ENCODE measurements at places on chromosomes 6 and 20.

DNA sequence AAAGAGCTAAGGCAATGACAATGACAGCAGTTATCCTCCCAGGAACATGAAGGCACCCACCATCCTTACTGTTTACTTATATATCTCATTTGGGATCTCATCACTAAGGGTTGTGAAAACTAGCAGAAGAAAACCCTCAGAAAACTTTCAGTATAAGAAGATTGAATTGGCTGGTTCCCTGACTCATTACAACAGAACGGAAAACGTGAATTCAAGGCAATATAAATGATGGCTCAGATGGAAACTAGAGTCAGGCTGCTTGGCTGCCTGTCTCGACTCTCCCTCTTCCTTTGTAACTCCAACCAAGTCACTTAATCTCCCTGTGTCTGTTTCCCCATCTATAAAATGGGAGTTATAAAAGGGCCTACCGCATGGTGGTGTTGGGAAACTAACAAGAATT, 387.1 kb upstream of the JARID2 start:
- no peak for DNase-seq

DNA sequence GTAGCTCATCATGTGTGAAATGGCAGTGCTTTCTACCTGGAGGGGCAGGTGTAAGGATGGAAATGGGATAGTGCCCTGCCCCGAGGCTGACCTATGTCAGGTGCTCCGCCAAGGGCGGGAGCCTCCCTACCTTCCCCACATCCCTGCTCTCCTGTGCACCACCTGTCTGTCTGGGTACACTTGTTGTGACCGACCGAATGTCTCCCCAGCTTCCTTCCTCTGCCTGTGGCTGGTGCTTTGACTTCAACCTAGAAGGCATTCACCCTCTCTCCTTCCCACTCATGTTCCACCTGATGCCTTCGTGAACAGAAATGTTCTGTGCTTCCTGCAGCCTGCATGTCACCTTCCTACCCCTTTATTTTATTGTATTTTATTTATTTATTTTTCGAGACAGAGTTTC, 114.8 kb downstream of the SCML4 start:
- DNase-seq: no peak

- DNase-seq: no peak
Observed at GRCh38 chr20:32251470-32251869, 26.0 kb upstream of the KIF3B start.

- DNase-seq: no peak
Observed at GRCh38 chr6:7939864-7940228, 29.3 kb upstream of the TXNDC5 start.

GRCh38 chr6:134029495-134030455, 22.6 kb downstream of the SLC2A12 start:
- DNase-seq: no peak

GRCh38 chr20:4666001-4666479, 55.7 kb upstream of the PRND start:
- no peak for DNase-seq

DNA sequence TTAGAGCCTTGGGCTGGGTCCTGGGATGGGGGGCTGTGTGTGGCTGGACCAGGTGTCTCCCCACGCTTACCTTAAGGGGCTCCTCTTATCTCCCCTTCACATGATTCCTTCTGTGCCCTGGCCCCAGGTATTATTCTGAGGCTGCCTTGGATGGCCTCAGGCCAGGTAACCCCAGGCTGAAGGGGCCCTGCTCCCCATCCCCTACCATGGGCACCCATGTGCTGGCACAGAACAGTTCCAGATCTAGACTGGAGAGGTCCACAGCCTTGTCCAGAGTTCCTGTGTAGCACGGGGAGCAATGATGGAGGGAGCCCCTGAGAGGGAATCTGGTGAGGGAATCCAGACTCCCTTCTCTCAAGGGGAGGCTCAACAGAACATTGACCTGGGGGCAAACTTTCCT, 32.1 kb downstream of the MOCS1 start:
- no peak for DNase-seq

DNA sequence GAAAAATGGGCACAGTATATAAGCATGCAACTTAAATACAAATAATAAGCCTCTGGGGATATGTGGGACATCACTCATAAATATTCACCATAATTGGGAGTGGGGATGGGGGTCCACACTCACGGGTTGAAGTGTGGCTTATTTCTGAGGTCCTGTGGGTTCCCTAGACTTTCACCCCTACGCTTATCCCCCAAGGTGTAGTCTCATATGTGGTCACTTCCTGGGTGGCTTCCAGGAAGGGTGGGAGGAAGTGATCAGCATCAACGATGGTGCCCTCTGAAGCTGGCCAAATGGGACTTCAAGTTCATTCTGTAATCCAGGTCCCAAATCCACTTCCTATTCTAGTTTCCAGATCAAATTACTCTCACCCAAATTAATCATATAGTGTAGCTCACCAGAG, 59.5 kb downstream of the GNAS start:
- no peak for DNase-seq

- DNase-seq: no peak
Observed at GRCh38 chr20:23260181-23260840, 90.3 kb upstream of the NXT1 start.

DNA sequence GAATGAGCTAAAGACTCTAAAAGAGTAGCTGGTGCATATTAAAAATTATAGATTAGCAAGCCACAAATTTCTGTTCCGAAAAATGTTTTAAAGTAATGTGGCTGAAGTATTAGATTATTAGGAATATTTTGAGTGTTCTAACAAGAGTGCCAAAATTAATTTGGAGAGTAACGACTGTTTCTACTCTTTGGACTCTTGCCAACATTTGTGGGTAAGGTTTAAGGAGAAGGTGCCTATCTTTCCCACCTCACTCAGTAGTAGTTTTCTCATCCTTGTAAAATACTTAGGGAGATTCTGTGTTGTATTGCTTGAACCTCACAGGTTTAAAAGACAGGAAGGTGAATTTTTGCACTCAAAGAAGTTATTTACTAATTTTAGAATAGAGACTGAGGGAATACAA, 5.0 kb downstream of the HSF2 start:
- no peak for DNase-seq

DNA sequence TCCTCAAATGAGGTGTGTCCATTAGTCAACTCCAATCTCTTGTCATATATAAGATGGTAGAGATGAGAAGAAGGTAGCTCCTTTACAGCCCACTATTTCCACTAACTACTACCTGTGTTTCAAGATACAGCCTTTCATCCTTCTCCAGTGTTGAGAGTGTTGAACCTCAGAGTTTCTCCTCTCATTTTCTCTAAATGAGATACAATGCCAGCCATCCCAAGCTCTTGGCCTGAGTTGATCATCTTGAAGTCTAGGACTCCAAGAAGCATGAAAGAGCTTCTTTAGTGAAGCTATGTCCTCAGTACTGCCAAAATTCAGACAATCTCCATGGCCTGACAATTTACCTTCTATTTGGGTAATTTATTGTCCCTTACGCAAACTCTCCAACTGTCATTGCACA, 548 bp upstream of the HLA-DRA start:
- no peak for DNase-seq

DNA sequence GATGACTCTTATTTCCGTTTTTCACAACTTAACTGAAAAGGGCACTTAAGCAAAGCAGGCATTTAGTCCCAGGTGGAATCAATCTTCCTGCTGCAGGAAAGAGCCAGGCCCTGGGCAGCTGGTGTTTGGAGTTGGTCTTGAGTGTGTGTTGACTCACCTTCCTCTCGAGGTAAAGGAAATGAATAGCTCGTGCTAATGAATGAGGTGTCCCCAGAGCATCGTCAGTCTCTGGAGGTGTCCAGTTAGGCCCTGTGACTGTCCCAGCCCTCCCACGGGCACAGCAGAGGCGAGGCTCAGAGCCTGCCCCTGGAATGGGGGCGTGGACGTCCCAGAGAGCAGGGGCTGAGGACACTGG, 277.7 kb downstream of the NRN1 start:
- DNase-seq: no peak

DNA sequence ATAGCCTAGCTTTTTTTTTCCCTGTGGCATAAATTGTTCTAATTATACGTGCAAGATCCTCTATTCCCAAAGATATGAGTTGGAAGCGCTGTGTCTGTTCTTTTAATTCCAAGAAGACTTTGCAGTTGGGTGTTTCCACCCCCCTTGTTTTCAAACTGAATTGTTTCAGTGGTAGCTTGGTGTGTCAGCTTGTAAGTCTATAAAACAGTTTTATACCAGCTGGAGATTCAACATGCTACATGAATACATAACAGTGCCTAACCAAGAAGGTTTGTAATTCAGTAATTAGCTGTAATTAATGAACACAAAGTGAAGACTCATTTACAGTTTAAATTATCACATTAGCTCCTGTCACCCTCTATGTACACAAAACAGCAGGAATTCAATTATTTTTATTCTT, 154.0 kb downstream of the ZNF217 start:
- no peak for DNase-seq

DNA sequence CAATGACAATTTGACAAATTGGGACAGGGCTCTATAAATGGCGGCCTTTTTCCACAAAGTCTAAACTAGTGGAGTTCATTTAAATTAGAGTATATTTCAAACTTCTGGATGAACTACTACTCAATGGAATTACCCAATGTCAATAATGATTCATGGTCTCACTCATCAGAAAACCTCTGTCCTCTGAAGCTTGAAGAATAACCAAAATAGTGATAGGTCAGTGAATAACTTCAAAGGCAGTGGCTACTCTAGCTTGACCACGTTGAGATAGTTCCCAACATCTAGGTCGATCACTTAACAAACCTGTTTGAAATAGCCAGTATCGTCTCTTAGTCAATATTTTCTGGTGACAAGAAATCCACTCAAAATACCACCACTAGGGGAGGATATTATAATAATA, 197.6 kb downstream of the HDGFL1 start:
- no peak for DNase-seq

DNA sequence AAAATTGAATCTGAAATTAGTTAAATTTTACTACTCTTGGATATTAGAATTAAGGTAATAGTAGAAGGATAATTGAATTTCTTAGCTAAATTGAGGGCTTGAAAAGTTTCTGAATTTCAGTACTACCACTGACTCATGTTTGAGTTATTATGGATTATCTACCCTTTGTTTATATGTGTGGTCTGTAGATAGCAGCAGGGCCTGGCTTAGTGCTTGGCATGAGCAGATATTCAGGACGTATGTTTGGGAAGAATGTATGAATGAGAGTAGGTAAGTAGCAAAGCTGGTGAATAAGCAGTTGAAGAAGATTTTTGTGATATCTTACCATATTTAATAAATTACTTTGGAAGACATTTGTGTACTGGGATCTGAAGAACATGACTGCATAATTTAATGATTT, 152.7 kb downstream of the MACROD2 start:
- DNase-seq: no peak

DNA sequence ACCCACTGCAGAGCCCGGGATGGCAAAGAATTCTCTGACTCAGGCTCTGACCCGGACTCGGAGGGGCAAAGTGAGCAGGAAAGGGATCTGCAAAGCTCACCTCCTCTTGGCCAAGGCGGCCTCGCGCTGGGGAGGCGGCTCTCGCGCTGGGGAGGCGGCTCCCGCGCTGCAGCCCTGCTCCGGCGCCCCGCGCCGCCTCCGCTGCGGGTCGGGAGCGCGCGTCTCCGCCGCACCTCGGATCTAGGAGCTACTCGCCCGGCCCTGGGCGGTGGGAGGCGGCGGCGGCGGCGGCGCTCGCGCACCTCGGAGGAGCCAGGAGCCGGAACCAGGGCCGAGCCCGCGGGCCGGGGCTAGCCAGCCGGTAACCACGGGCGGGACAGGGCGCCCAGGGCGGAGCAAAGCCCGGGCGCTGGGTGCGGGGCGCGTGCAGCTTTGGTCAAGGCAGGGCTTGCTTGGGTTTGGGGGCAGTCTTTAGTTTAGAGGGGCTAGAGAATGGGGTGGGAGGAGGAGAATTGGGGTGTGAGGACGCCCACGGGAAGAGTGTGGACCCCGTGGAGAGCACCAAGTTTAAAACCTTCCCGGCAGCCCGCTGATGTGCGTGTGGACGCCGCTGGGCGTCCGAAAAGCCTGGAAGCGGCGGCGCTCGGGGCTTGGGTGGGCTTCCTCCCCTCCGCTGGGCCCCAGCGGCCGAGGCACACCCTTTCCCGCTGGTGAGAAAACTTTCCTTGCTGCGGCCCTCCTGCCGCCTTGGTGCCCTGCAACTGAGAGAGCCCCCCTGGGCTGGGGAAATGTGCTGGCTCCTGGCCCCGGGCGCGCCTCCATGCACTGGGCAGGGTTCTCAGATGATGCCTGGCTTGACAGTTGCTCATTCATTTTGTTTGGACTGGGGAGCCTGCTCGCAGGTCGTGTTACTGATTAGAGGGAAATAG, at the start of gene MRAP2:
Gene MRAP2, plus strand, starts transcription at position 250 of the 929 bp plus-strand sequence. CDS start 21,547 bp downstream, outside the sequence.
- no peak for DNase-seq

DNA sequence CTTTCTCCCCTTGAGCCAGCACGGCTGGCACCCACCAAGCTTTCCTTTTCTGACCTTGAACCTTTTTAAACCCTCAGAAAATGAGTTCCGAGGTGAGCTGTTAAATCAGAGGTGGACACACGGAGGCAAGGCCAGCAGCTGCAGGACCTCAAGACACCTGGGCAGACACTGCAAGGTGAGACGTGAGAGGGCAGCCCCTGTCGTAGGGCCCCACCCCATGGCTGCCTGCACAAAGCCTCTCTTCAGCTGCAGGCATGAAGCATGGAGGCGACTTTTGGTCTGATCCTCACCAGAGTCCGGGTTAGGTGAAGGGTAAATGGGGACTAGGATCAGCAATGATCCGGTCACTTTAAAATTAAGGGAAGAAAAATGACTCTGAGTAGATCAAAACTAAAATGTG, 25.7 kb downstream of the MYT1 start:
- no peak for DNase-seq

- no peak for DNase-seq
Observed at GRCh38 chr6:112149719-112150263, 62.4 kb downstream of the FAM229B start.

- DNase-seq: no peak
Observed at GRCh38 chr6:43428112-43428570, 800 bp downstream of the ABCC10 start.

DNA sequence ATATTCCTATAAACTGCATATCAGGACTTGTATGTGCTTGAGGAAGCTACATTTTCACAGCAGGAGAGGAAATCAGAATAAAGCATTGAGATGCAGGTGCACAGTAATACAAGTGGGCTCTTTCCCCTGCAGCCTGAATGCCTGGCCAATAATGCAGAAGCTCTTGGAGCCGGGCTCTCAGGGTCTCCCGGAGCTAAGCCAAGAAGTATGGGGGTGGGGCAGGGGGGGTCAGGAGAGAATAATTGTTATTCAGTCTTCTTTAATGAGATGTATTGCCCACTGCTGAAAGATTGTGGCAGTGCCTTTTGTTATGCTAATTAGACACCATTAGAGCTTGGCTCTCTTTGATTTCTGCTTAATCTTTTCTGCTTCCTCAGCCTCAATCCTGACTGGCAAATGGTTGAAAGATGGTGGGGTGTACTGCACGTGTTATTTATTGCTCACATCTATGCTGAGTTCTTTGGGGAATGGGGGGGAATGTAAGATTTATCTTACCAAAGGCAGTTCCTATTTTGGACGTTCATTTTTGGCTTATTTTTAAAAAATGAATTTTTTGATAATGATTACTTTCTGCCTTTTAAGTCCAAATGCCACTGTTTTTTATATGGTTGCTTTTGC, 407.6 kb upstream of the SOX4 start:
- no peak for DNase-seq

DNA sequence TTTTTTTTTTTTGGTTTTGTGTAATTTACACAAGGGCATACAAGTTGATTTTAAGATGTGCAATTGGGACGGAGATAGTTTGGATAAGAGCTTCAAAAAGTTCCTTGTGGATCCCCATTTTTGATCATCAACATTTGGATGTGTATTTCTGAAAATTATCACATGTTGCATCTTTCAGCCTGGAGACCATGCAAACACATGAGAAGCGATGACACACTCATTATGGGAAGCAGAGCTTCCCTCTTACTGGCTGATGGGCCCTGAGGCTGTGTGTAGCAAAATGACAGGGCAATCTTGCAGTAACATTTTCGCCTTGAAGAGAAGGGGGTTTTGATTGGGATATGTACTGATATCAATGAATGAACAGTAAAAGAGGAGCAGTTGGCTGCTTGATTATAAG, 22.0 kb upstream of the RIPK1 start:
- DNase-seq: no peak

Data from type B pancreatic cell (in vitro differentiated cells).